ENCODE measurements at places on chromosomes 1 and 21.

DNA sequence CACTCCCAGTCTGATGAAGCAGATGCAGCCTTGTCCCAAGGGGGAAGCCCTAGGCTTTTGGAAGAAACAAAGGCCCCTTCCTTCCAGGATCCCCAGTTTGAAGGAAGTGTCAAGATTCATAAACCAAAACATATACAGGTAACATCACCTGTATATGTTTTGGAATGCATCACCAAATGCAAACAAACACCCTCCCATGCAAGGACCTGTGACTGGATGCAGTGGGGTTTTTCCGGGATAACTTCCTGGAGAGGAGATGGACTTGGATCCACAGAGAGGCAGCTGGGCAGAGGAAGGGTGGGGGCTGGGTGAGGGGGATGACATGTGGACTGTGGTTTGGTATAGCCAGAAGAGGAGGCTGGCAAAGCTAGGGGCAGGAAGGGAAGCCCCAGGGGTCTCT lies 1.5 kb upstream of the PLA2G2F start:
- DNase-seq = no peak

DNA sequence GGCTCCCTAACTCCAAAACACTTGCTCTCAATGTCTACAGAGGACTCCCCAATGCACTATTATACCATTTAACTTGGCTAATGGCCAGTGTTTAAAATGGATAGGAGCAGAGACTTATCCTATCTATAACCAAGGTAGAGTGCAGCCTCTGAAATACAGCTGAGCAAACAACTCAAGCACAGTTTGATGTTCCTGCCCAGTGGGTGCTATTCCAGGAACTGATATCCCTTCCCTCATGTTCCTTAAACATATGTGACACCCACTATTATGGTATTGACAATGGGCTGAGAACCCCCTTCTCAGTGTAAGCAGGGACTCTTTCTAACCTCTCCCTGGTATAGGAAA lies 51.7 kb downstream of the SH3GLB1 start:
- DNase-seq = no peak

DNA sequence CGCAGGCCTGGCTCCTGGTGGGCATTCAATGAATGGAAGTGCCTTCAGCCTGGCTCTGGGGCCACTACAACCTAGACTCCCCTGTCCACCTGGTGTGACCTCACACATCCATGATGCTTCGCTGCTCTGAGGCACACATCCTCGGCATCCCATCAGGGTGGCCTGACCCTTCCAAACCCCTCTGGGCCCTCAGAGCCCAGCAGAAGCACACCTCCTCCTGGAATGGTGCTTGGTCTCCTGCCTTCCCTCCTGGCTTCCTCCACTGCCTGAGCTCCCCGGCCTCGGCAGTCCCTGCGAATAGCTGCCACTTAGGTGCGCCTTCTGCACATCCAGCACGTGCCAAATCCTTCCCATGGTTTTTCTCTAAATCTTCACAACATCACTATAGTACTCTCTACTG lies 133.8 kb downstream of the GLIS1 start:
- no peak for DNase-seq

- DNase-seq = peak; percentile 81
These were observed 18.7 kb upstream of the AK2 start for GRCh38 chr1:33055210-33056008.

DNA sequence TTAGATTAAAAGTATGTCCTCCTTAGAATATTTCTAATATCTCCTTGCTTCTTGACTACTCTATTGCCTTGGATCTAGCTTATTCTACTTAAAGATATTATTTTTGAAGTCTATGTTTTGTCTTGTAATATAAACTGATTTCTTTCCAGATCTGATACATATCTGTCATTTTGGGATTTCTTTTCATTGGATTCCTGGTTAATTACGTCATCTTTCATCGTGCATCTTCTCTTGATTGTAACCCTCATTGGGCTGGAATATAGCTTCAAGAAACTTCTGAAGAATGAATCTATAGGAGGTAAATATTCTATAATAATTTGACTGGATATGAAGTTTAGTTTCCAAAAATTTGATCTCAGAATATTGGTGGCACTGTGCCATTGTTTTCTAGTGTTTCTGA lies 12.1 kb downstream of the NTMT2 start:
- no peak for DNase-seq

- DNase-seq = no peak
These were observed 42.5 kb upstream of the IL10 start for GRCh38 chr1:206814716-206815341.

DNA sequence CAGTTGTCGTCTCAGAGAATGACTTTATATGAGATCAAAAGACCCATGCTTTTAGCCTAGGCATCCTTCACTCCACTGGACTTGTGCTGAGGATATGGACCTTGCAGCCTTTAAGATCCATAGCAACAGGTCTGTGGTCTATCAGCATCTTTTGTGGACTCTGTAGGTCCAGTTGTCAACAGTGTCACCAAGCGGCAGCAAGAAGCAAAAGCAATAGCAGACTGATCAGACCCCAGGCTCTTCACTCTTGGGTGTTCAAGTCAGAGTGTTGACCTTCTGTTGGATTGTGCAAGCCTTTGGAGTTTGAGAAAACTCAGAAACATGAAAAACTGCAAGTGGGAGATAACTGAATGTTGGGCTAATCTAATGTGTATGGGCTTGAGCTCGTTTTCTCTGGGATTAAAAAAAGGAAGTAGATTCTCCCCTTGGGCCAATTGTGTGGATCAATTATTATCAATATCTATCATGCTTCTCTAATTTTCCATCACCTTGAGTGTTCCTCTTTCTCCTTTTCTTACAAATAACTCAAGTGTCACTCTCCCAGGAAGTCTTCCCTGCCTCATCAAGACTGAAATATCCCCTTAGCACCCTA lies 144.2 kb downstream of the LYPLAL1 start:
- DNase-seq = peak; percentile 60

Measured in H9 (cell line).